ENCODE measurements at places on chromosomes 5 and 9. TPM values are rescaled to one million over a fixed set of nuclear protein-coding genes. Genes with fewer than 3 reads are reported as not detected.

DNA sequence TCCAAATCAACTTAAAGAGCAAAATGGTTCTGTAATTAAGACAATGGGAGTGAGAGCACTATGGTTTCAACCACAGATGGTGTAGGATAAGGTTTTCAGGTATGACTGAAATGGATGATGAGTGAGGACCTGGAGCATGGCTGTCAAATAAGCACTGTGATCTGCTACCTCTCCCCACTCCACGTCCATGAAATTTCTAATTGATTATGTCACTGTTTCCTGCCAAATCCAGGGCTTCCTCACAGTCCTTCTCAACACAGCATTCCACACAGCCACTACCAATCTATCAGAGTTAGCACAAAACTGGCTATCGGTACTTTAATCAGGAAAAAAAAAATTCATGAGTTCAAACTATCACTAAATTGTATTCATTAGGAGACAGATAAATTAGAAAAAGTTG lies 420.4 kb upstream of the WWC1 start:
- no peak for DNase-seq

DNA sequence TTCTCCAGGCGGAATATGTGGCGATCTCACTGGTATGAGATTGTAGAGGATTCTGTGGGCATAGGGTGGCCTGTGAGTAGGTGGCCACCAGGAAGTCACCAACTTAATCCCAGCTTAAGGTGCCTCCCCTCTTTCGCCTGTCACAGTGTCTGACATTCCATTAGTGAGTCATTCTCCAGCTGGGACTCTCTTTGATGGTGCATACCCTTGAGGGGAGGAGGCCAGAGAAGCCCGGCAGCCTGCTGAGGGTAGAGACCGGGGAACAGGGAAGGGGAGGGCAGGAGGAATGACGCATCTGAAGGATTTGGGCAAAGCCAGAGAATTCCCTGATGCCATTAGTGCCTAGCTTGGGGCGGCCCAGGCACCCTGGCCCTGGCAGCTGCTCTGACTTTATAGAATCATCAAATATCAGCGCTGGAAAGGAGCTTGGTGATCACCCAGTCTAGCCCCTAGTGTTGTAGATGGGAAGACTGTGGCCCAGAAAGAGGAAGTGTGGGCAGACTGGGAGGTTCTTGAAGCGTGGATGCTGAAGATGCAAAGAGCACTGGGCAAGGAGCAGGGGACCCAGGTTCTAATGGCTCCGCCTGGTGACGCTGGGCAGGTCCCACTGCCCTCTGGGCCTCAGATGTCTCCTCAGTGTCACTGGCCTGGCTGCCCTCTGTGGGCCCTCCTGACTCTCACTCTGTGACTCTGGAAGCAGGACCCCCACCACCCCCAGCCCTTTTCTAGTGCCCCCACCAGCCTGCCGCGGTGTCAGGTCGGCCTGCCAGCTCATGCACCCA lies 41.4 kb downstream of the DAB2IP start:
- peak; percentile 43 for DNase-seq

IFNA13 gene
- total RNA-seq: not detected

CWC27 gene
- 7.4 TPM for total RNA-seq

- DNase-seq: no peak
These were observed 74.3 kb downstream of the NDFIP1 start for GRCh38 chr5:142182840-142183239.
